ENCODE measurements at places on chromosomes 7 and 10.

DNA sequence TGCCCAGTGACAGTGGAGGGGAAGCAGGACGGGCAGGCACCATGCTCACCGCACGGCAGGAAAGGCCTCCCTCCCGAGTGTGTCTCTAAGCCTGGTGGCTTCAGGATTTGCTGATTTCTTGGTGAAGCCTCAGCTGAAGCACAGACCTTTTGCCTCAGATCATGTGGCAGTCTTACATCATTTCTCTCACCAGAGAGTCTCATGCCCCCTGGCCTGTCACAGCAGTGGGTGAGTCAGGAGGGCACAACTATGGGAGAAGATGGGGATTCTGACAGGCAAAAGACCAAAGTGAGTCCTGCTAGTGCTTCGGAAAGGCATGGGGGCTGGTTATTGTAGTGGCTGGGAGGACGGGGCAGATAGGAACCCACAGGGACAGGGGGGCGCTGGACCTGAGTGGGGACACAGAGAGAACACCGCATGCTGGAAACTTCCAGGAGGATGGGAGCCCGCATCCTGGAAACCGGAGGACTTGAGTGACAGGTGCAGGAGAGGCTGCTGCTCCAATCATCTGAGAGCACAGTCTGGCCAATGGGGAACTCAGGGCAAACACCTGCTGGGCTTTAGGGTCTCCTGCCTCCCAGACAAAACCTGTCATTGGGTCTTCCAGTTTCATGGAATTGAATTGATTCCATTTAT, 166.8 kb downstream of the ADARB2 start:
- DNase-seq = no peak

GRCh38 chr10:75764974-75765788, 333.8 kb downstream of the LRMDA start:
- no peak for DNase-seq

- no peak for DNase-seq
Measured at GRCh38 chr7:68014031-68014736, 1017.6 kb downstream of the TYW1 start.

- DNase-seq = no peak
Measured at GRCh38 chr10:123945325-123945920, 53.8 kb upstream of the CPXM2 start.

DNA sequence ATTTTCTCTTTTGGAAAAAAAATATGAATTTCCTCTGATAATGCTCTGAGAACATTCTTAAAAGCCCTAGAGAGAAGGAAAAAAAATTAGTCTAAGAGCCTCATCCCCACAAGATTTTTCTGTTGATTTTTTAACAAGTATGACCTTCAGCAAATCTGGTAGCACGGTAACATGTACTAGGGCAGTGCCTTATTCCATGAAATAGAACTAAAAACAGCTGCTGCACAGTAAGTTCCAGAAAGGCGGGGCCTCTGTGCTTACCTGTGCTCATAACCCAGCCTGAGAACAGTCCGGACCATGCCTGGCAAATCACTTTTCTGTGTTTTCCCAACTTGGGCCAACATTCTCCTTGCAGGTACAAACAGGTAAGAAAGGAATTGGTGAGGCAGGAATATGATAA, 519.1 kb upstream of the AKR1E2 start:
- no peak for DNase-seq

DNA sequence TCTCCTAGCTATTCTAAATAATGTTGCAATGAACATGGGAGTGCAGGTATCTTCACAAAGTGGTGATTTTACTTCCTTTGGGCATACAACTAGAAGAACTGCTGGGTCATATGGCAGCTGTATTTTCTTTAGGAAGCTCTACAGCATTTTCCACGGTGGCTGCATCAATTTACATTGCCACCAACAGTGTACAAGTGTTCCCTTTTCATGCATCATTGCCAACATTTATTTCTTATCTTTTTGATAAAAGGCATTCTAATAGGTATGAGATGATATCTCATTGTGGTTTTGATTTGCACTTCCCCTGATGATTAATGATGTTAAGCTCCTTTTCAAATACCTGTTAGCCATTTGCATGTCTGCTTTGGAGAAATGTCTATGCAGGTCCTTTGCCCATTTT, 52.6 kb downstream of the NT5C2 start:
- DNase-seq = no peak

- no peak for DNase-seq
Measured at GRCh38 chr10:121661451-121661851, 63.2 kb upstream of the FGFR2 start.

GRCh38 chr10:49090189-49090575, 25.1 kb downstream of the VSTM4 start:
- no peak for DNase-seq

DNA sequence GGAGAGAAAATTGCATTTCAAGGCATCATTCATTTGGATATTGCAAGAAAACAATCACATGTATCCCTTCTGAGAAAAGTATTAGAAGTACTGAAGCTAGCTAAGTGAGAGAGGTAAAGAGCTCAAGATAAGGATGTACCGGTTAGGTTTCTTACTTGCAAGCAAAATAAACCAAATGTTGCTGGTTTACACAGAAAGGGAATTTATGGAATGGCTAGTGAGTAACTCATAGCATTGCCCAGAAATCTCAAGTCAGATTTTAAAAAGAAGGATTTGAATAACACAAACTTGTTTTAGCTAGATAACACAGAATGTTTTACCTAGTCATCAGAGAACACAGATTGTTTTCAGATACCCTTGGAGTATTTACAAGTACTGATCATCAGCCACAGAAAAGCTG, 30.6 kb downstream of the KLHL7 start:
- DNase-seq = no peak

- DNase-seq = no peak
Measured at GRCh38 chr10:117499248-117500105, 43.1 kb upstream of the EMX2 start.

- DNase-seq = no peak
Measured at GRCh38 chr10:69861251-69862240, 59.8 kb downstream of the COL13A1 start.

GRCh38 chr10:64215088-64215487, 693.9 kb downstream of the REEP3 start:
- no peak for DNase-seq

DNA sequence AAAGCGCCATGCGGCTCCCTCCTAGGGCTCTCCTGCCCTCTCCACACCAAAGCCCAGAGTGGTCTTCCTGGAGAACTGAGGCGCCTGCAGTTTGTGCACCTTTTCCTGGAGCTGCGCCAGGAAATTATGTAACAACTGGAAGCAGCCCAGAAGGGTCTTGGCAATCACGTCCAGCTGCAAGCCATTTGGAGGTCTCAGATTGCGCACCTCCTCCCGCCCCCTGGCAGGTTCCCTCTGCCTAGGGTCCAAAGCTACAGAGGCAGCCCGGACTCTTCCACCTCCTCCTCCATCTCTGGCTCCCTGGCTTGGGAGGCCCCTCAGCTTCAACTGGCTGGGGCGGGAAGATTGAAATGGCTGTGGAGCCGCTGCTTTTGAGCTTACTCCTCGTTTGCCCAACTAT, 34.0 kb upstream of the SFTPD start:
- no peak for DNase-seq

GRCh38 chr7:35762781-35763180, 38.1 kb upstream of the SEPTIN7 start:
- no peak for DNase-seq

DNA sequence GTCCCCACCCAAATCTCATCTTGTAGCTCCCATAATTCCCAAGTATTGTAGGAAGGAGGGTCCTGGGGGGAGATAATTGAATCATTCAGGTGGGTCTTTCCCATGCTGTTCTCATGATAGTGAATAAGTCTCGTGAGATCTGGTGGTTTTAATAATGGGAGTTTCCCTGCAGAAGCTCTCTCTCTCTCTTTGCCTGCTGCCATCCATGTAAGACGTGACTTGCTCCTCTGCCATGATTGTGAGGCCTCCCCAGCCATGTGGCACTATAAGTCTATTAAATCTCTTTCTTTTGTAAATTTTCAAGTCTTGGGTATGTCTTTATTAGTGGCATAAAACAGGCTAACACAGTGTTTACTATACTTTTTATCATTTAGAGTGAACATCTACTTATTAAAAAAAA, 338.8 kb downstream of the ANKRD7 start:
- DNase-seq = no peak

GRCh38 chr10:1360558-1361164, 304.5 kb downstream of the WDR37 start:
- DNase-seq = no peak

GRCh38 chr10:132390170-132390920, 6.7 kb upstream of the PWWP2B start:
- no peak for DNase-seq

GRCh38 chr10:131848296-131848695, 52.5 kb upstream of the PPP2R2D start:
- no peak for DNase-seq

- no peak for DNase-seq
Measured at GRCh38 chr7:11895337-11895736, 63.3 kb upstream of the THSD7A start.

DNA sequence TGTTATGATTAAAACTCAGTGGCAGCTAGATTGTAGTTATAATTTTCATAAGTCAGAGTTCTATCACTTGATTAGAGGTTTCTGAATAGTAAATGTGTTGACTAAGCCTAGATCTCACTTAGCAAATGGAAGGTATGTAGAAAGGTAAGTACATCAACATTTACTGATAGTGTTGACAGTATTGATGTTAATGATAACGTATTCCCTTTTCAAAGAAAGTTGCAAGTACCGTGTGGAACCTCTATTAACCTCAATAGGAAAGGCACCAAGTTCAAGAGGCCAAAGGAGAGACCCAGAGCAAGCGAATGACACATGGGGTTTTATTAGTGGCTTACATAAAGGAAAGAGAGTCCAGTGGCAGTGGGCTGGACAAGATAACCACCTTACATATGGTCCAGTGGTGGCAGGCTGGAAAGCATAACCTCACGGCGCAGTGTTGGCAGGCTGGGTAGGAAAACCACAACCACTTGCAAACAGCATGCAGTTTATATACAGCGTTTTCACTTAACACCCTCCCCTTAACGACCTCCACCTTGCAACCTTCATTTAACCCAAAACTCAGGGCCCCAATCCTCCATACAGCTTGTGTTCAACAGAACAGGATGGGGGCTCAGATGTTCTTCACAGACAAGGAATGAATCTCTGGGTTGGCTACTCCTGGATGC, 611.0 kb downstream of the PARD3 start:
- DNase-seq = no peak

- no peak for DNase-seq
Measured at GRCh38 chr7:55075464-55076021, 56.7 kb downstream of the EGFR start.

DNA sequence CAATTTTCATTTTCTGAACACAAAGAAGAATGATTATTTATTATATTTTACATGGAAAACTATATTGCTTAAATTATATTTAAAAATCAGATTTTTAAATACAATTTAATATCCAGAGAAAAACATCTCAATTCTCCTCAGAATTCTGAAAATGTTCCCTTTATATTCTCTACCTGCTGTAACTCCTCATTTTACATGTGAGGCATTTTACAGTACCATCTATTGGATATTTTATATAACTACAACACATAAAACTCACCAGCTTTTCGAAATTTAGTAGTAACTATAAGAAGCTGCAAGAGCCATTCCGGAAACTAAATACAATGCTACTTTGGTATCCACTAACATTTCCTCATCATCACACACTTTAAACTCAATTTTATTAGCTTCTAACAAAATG, 264.6 kb downstream of the DGKB start:
- DNase-seq = no peak

- no peak for DNase-seq
Measured at GRCh38 chr7:40865441-40866233, 730.8 kb downstream of the SUGCT start.

GRCh38 chr10:118931436-118931835, 98.1 kb upstream of the NANOS1 start:
- DNase-seq = no peak

All from stimulated activated CD8-positive, alpha-beta memory T cell treated with anti-CD3 and anti-CD28 coated beads, Interleukin-7, amount 100 ng/mL, for 24 hours (primary cell).